ENCODE measurements at places on chromosomes 1 and 21. TPM values are rescaled to one million over a fixed set of nuclear protein-coding genes. Genes with fewer than 3 reads are reported as not detected.

- no peak for DNase-seq
Observed at GRCh38 chr1:214518361-214518760, 33.0 kb downstream of the PTPN14 start.

DNA sequence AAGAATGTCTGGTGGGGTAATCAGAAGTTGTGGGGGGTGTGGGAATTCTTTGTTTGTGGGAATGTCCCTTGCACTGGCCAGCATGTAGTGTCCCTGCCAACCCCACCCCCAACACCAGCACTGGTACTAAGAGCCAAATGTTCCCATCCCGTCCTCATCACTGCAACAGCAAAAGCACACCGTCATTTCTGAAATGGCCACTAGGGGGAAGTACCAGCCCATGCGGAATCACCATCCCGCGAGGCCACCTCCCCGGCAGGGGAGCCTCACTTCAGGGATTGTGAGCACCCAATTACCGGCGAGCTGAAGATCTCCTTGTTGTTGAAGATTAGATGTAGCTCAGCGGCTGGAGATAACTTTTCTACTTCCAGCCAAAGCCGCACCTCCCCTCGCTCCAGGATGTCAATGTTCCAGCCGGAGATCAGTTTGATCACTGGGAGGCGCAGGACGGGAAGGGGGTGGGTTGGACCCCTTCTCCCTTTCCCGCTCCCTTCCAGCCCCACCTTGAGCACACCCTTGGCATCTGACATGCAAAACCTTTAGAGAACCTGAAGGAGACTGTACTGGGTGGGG is 41.0 kb downstream of the MYOM3 start:
- DNase-seq: peak; percentile 92

The IL19 gene
- not detected for total RNA-seq

DNA sequence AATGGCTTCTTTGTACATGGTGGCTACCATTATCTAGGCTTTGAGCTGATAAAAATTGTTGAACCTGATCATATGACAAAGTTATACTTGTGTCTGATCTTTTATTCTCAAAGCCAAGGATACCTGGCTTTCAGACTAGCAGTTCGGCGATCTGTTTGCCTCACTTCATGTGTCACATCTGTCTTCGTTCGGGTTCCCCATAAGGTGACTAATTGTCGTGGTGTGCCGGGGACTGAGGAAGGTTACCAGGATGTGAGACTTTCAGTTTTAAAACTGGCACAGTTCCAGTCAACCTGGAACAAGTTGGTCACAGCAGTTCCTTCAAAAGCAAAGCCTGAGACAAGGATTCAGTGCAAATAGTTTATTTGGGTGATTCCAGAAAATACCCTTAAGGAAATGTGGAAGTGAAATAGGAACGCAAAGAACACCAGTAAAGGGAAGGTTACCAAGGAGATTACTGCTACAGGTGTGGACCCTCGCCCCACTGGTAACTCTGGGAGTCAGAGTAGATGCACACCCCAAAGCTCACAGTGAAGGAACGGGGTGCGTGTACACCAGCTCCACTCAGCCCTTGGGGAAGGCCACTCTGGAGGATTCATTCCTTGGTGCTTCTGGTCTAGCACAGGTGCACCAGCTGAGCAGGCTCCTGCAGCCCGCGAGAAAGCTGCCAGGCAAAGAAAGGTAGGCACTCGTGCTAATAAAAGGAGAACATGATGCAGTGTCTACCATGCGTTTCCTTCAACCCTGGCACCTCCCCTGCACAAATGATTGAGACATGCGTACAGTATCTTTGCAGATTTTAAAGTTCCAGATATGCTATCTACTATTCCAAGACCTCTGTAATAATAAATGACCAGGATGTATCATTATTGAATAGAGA is 69.0 kb downstream of the VWA5B1 start:
- DNase-seq: peak; percentile 72

DNA sequence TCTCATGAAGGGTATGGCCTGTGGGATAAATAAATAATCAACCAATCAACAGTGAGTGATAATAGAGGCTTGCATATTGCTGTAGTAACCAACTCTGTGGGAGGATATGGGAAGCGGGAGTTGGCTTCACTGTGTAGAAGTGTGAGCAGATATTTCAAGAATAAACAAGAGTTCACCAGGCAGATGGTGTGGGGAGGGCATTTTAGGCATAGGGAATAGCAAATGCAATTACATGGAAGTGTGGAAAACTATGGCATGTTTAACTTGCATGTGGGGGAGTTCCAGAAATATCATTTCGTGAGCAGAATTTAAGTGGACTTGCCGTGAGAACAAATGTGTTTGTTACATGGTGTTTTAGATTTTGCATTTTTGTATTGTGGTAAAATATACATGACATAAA is 95.2 kb downstream of the SPATA46 start:
- no peak for DNase-seq

The NHLH1 gene
- total RNA-seq: 0.54 TPM

DNA sequence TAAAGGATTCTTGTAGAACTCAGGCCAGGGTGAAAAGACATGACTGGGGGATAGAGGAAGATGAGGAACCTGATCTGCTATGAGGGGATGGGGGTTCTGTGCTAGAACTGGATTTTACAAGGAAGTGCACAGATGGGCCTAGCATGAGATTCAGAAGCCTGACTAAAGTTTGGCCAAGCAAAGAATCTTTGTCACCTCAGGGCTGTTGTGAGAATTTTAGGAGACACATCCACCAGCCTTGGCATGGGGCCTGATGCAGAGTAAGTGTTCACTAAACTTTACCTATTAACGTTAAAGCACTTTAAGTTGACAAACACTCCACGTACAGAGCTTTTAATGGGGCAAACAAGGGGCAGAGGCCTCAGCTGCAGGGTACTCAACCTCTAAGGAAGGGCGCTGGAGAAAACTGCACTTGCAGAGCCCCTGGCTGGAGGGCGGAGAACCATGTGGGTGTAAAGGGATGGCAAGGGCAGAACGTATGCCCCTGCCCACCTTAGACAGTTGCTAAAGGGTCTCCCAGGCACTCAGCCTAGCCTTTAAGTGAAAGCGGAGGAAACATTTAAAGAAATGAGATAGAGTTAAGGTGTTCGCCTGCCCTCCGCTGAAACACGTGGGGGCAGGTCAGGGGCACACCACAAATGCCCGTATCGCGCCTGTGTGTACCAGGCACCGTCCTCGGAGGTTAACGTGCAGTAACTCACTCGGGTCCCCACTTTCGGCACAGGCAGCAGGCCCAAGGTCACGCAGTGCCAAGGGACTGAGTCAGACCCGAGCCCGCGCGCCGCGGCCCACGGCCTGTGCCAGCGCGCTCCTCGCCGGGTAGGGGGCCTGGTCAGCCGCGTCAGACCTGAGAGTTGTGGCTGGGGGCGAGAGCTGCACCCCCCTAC is 990 bp upstream of the MRPS6 start:
- DNase-seq: peak; percentile 66

The DDX59 gene
- 14.0 TPM for total RNA-seq

- peak; percentile 95 for DNase-seq
Observed at GRCh38 chr1:193479187-193479586, 292.8 kb upstream of the B3GALT2 start.

DNA sequence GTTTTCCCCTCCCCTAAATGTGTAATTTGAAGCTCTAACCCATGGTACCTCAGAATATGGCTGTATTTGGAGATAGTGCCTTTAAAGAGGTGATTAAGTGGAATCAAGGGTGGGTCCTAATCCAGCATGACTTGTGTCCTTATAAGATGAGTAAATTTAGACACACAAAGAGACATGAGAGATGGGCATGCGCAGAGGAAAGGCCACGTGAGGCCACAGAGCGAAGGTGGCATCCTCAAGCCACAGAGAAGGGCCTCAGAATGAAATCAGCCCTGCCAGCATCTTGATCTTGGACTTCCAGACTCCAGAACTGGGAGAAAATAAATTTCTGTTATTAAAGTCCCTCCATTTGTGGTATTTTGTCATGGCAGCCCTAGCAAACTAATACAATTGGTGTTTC is 2.9 kb upstream of the PLA2G2F start:
- DNase-seq: no peak

The OR2AK2 gene
- total RNA-seq: not detected

DNA sequence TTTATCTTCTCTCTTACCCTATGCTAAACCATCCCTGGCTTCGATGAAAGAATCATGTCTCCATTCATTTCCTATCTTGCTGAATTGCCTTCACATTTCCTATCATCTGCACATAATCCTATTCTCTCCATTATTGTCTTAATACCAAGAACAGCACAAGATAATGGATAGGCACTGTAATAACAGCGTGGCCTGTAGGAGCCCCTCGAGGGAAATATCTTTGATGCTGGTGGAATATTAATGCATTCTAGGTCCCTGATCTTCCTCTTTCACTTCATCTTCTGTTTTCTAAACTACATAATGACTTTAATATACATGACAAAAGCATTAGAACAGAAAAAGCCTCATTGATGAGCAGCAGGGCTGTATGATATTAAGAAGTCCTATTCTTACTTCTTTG is 720.6 kb downstream of the RWDD3 start:
- DNase-seq: no peak

DNA sequence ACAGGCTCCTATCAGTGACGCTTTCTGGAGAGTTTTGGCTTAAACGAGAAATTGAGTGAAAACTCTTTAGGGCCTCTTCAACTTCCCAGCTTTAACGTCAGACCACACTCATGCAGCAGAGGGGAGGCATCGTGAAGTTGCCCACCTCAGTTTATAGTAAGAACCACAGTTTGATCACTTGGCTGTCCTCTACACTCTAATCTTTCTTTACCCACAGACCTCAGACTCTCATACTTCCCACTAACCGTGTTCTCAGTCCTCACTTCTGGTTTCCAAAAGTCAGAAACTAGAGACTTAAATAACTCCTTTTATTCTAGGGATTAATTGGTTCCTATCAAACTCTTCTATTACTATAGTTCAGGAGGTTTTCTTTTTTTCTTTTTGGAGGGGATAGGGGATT is 302.2 kb downstream of the NTNG1 start:
- DNase-seq: no peak

The PIGR gene
- 0.07 TPM for total RNA-seq

All from activated CD4-positive, alpha-beta T cell treated with anti-CD3 and anti-CD28 coated beads, Interleukin-2, amount 10 ng/mL, durations not matched to agents 24 days and 14 days (primary cell).